ENCODE measurements at places on chromosomes 5 and 9. TPM values are rescaled to one million over a fixed set of nuclear protein-coding genes. Genes with fewer than 3 reads are reported as not detected.
A peak's percentile ranks its signal among the peaks of the same experiment; 100 is the strongest.

DNA sequence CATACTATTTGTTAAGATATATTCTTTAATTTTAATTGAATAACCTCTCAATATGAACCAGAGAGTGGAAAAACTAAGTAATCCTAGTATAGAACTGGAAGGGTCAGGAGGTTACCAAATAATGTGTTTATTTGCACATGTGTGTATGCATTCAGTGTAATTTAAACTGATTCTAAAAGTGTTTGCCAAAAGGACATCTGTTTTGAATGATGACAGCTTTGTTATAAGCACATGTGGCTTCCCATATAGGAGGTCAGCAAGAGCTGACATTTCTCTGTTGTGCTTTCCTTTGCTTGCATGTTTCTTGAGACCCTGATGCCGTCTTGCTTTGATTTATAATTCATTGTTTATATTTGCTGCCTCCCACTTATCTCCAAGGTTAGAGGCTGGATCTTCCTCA lies 383.4 kb downstream of the BRINP1 start:
- H3K27me3 ChIP-seq, result no peaks in the 10 kb centered on the region
- H3K36me3 ChIP-seq, result no peaks in the 10 kb centered on the region
- DNase-seq, result no peak
- no peak overlapping the region for H3K4me3 ChIP-seq
- no peak overlapping the region for H3K27ac ChIP-seq

DNA sequence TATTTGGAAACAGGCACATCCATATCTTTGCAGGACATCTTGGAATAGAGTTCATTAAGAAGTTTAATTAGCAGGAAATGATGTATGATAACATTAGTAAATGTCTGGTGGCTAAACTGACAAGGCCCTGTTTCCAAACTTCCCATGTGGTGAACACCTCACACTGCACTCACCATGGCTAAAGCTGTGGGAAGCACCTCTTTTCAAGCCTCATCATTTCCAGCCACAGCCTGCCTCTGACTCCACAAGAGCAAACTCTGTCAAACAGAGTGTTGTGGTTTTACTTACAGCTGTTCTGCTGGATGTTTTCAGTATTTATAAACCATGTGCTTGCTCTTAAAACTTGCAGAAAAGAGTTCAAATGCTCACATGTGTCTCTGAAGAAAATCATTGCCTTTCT lies 14.9 kb upstream of the NDUFB6 start:
- H3K27ac ChIP-seq, result no peak overlapping the region
- no peaks in the 10 kb centered on the region for H3K4me1 ChIP-seq
- DNase-seq, result no peak
- peaks cover 22% of the 10 kb centered on the region for H3K27me3 ChIP-seq
- H3K4me3 ChIP-seq, result no peak overlapping the region

GRCh38 chr5:67538855-67539506 lies 342.4 kb upstream of the CD180 start:
- no peak overlapping the region for H3K4me3 ChIP-seq
- no peaks in the 10 kb centered on the region for H3K4me1 ChIP-seq
- H3K36me3 ChIP-seq, result no peaks in the 10 kb centered on the region
- H3K27ac ChIP-seq, result no peak overlapping the region
- no peaks in the 10 kb centered on the region for H3K27me3 ChIP-seq

DNA sequence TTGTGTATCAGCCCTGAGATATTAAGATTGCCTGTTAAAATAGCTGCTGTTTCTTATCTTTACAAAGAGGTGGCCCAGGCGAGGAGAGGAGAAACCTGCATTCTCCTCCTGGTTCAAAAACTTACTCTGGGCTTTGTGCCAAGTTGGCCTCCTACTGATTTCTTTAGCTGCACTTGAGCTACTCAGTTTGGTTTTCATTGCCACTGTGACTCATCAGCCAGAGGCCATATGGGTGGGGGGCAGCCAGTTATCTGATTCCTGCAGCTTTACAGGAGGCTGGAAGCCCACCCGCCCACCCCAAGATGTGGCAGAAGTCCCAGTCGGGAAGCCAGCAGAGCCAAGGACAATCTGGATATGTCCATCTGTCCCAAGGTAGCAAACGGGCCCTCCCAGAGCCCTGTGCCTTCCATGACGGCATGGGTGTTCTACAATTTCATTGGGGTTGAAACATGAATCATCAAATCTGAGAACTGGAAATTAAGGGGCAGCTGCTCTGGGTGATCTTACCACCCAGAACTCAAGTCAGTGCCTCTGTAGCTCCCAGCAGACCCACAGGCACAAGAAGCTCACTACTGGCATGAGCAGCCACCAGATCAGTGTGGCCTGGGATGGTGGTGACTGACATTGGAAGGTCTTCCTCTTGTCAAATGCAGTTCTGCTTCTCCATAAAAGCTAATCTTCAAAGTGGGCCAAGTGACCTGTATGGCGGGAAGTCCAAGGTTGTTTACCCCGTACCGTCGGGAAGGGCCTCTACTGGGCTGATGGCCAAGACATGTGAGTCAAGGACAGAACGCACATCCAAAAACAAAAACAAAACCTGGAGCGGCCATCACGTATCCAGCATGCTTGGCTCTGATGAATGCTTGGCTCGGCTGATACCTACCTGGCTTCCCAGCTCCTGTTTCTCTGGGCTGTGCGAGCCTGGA lies 15.6 kb downstream of the FCN2 start:
- peaks cover 5% of the 10 kb centered on the region for H3K36me3 ChIP-seq
- peaks cover 12% of the 10 kb centered on the region for H3K27me3 ChIP-seq
- DNase-seq, result no peak
- no peaks in the 10 kb centered on the region for H3K4me1 ChIP-seq

DNA sequence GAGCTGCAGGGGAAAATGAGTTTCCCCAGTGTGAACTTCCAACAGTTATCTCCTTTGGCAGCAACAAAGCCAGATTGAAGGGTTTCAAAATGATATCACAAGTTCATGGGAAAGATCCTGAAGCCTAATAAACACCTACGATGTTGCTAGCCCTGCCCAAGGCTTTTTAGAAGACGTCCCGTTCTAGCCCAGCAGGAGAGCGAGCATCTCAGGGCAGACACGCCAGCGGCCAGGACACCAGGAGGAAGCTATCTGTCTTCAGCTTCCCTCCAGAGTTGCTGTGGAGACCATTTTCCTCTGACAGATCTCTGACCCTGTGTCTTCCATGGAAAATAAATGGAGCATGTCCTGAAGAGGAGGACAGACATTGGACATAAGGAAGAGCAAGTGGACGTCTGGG lies 98.4 kb downstream of the FBXO38 start:
- no peak overlapping the region for H3K4me3 ChIP-seq
- H3K27me3 ChIP-seq, result peaks cover 37% of the 10 kb centered on the region
- no peak overlapping the region for H3K27ac ChIP-seq
- peaks cover 2% of the 10 kb centered on the region for H3K4me1 ChIP-seq
- H3K36me3 ChIP-seq, result no peaks in the 10 kb centered on the region
- no peak for DNase-seq

DNA sequence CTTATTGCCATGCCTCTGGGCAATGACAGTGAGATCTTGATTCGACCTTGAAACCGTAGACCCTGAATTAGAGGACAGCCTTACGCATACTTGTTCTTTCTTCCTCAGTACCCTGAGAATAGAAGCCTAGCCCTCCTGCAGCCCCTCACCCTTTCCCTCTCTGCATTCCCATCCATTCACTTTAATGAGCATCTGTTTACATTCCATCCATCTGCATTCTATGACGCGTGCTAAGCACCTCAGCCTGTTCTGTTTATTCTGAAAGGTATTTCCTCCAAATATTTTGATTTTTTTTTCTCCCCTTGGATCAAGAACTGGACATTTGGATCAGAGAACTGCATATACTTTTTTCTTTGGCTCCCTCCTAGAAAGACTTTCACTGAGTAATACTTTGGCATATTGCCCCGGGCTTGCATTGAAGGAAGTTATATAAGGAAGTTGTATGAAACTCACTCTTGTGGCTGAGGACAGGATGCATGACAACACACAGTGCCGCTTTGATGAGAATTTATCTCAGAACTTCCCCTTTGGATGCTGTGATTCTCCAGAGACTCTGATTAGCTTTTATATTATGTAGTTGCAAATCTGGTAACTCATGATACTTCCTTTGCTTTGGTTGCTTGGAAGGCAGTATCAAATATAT lies 15.7 kb downstream of the TMEM8B start:
- no peak overlapping the region for H3K27ac ChIP-seq
- peaks cover 28% of the 10 kb centered on the region for H3K4me1 ChIP-seq
- H3K27me3 ChIP-seq, result no peaks in the 10 kb centered on the region
- no peak for DNase-seq
- H3K36me3 ChIP-seq, result no peaks in the 10 kb centered on the region

DNA sequence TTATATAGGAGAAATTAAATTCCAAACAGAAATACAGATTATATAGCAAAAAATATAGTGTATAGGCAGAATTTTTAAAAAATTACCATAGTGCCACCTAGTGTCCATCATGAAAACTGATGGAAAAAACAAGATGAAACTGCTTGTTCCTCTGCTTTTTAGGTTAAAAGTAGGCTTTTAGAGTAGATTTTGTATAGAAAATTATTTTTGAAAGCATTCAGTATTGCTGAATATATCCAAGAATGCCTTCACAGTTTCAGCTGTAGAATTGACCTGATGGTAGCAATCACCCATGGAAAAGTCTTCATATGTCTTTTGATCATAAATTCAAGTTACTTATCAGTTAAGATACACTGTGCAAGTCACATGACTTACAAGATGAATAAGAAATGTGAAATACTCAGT lies 19.7 kb downstream of the RIOK2 start:
- peaks cover 28% of the 10 kb centered on the region for H3K36me3 ChIP-seq
- H3K27ac ChIP-seq, result no peak overlapping the region
- no peak for DNase-seq

DNA sequence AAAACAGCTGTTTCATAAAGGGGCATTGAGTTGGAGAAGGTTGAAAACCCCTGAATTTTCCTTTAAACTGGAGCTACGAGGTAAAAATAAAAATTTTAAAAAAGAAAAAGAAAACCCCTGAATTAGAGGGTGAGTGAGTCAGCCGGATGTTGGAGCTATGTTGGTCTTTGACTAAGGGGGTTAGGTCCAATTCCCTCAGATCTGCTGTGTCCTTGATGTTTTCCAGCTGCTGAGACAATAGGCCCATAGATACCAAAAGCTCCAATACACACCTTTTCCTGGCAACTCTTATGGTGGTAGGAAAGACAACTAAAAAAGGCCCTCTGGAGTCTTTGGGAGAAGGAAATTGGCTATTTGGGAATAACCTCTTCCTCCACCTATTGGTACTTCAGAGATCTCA lies 79.4 kb upstream of the SAP30L start:
- no peak overlapping the region for H3K4me3 ChIP-seq
- no peak for DNase-seq
- peaks cover 5% of the 10 kb centered on the region for H3K36me3 ChIP-seq
- no peak overlapping the region for H3K27ac ChIP-seq
- no peaks in the 10 kb centered on the region for H3K4me1 ChIP-seq

DNA sequence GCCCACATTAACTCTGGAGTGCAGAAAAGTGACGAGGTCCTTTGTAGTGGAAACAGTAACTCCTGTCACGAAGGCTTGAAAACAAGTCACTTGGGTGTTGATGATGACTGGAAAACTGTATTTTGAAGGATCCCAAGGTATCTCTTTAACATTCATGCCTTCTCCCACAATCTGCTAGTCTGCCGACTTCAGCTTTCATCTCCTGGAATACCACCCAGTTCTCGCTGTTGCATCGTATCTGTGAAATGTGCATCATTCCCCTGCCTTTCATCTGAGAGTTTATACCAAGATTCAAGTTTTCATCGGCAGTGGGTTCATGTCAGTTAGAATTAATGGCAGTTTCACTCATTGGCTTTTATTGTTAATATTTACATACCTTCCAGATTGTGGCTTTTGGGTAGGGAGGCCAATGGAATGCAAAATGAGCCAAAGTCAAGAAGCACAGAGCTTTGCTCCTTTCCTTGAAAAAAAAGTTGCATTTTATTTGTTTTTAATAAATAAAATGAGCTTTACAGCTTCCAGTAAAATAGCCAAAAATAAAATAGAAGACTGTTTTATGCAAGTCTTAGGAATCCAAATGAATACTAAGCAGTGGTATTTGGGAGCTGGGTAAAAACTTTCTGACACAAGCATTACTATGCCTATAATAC lies 575.2 kb upstream of the WWC1 start:
- H3K36me3 ChIP-seq, result no peaks in the 10 kb centered on the region
- no peaks in the 10 kb centered on the region for H3K4me1 ChIP-seq
- peaks cover 3% of the 10 kb centered on the region for H3K27me3 ChIP-seq
- no peak overlapping the region for H3K4me3 ChIP-seq

DNA sequence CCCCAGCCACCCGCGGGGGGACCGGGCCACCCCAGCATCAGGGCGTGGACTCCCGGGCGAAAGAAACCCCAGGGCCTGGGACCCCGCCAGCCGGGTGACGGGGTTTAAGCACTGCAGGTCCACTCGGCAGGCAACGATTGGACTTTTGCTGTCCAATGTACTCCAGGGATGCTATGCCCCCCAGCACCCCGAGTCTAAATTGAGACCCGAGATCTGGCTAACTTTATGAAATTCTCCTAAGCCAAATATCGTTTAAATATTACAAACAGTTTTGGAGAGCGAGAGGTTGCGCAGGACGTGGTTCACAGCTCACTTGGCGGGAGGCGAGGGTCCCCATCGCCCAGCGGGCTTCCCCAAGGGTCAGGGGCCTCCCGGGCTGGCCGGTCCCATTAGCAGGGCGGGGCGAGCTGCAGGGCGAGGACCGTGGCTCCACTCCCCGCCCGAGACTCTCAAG lies 384 bp upstream of the MRPS2 start:
- DNase-seq, result no peak
- no peak overlapping the region for H3K27ac ChIP-seq
- H3K4me1 ChIP-seq, result peaks cover 11% of the 10 kb centered on the region
- peak overlapping the region; percentile 93 for H3K4me3 ChIP-seq
- H3K36me3 ChIP-seq, result peaks cover 25% of the 10 kb centered on the region
- H3K27me3 ChIP-seq, result peaks cover 6% of the 10 kb centered on the region

DNA sequence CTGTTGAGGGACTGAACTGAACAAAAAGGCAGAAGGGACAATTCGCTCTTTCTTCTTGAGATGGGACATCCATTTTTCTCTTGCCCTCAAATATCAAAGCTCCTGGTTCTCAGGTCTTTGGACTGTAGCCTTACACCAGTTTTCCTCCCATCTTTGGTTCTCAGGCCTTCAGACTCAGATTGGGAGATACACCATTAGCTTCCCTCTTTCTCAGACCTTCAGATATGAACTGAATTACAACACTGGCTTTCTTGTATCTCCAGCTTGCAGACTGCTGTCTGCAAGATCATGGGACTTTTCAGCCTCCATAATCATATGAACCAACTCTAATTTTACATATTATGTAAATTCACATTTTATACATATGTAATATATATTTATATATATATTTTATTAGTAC lies 12.6 kb upstream of the CCNG1 start:
- peaks cover 8% of the 10 kb centered on the region for H3K27me3 ChIP-seq
- no peak overlapping the region for H3K4me3 ChIP-seq
- no peak overlapping the region for H3K27ac ChIP-seq
- DNase-seq, result no peak
- H3K36me3 ChIP-seq, result no peaks in the 10 kb centered on the region

- no peak overlapping the region for H3K27ac ChIP-seq
- H3K36me3 ChIP-seq, result peaks cover 20% of the 10 kb centered on the region
- no peak for DNase-seq
- H3K27me3 ChIP-seq, result no peaks in the 10 kb centered on the region
- no peak overlapping the region for H3K4me3 ChIP-seq
Observed at GRCh38 chr5:112907166-112907631, 14.8 kb downstream of the REEP5 start.

- H3K4me1 ChIP-seq, result peaks cover 25% of the 10 kb centered on the region
- DNase-seq, result no peak
- peaks cover 44% of the 10 kb centered on the region for H3K36me3 ChIP-seq
- H3K27ac ChIP-seq, result peak overlapping the region; percentile 18
- H3K4me3 ChIP-seq, result no peak overlapping the region
Observed at GRCh38 chr5:178224403-178224802, 8.2 kb downstream of the PHYKPL start.

GPR150 gene
- 0.52 TPM for total RNA-seq

PHF24 gene
- 0.30 TPM for total RNA-seq

IL13 gene
- total RNA-seq, result 0.44 TPM

B4GALT7 gene
- 21.0 TPM for total RNA-seq

TGFBI gene
- not detected for total RNA-seq

RHOBTB3 gene
- total RNA-seq, result 0.78 TPM

All from activated naive CD8-positive, alpha-beta T cell treated with anti-CD3 and anti-CD28 coated beads for 36 hours (primary cell).